ENCODE measurements at places on chromosomes 4 and X.

DNA sequence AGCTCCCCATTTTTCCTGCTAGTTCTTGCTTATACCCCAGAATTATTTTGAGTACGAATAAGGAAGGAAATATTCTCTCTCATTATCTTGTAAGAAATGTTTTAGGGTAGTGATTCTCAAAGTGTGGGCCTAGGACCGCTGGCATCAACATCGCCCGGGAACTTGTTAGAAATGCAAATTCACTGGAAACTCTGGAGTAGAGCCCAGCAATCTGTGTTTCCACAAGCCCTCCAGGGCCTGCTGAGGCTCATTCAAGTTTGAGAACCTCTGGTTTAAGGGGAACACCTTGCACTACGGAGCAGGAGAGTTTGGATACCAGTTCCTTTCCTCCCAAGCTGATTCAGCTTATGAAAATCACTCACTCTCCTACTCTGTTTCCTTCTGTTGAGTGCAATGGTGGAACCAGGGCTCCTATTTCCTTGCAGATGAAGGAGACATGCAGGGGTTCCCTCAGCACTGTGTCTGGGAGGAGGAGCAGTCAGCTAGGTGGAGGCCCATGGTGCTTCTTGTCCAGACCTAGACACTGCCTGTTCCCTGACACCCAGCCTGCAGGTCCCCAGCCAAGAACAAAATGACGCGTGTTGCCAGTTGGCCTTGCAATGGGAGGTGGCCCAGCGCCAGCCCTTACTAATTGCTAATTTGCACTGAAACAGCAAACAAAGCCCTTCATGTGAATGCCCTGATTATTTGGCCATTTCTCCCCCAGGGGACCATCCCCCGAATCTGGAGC is 68.5 kb downstream of the CYTL1 start:
- no peak for DNase-seq

DNA sequence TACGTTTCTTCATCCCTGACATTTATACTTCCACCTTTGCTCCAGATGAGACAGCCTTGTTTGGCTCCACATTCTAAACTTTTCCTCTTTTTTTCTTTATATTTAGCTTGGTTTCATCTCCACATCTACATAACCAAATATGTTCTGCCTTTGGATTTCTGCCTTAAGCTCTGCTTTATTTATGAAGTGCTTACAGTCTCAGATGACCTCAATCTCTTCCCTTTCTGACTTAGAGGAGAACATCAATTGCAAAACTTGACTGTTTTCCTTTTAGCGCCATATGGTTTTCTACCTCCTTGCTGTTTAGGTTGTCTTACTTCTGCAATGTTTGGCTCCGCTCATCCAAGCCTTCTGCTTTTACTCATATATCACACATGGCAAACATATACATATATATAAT is 7.5 kb downstream of the ASB5 start:
- no peak for DNase-seq

GRCh38 chr4:125319311-125319710 is 4.6 kb downstream of the FAT4 start:
- no peak for DNase-seq

- no peak for DNase-seq
Measured at GRCh38 chr4:86928400-86929255, 6.2 kb upstream of the AFF1 start.

DNA sequence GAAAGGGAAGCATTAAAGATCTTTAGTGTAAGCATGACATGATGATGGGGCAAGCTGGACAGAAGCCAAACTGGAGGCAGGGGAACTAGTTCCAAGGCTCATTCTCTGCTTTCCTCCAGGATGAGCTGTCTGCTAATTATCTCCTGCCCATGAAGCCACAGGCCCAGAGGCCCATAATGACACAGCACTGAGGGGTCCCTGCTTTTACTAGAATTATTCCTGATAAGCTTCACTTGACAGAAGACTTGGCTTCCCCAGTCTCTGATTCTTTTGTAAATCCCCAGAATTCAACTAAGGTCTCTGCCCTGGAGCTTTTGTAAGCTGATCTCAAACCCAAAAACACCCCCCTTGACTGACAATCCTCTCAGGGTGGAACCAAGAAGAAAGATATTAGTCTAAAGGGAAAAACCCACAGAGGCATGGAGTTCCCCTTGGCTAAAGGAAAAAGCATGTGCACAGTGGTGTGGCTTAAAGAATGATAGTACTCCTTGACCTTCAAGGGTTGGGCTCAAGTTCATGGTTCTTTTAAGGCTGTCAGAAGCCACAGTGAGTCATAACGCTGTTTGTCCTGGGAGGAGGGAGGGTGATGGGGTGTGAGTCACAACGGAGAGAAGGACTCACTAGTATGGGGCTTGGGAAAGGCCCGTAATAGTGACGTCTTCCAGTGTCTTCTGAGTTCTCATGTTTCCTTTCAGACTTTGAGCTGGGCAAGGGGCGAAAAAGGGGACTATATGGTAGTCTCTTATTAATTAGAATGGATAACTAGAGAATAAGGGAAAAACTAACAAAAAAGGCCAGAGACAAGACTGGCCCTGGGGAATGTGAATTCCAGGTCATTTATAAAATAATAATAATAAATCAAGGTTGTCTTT is 146.0 kb upstream of the CPEB2 start:
- DNase-seq = peak; percentile 10

GRCh38 chr4:15836362-15836761 is 58.2 kb downstream of the CD38 start:
- no peak for DNase-seq

- no peak for DNase-seq
Measured at GRCh38 chrX:39957816-39958566, 139.8 kb downstream of the BCOR start.

GRCh38 chr4:33543941-33544450 is 2700.3 kb downstream of the ARAP2 start:
- DNase-seq = no peak

GRCh38 chr4:55763996-55764395 is 55.6 kb upstream of the EXOC1L start:
- no peak for DNase-seq

- DNase-seq = no peak
Measured at GRCh38 chrX:24144528-24144927, 5.0 kb upstream of the ZFX start.

All from CD4-positive, alpha-beta T cell treated with Interleukin-15 for 4 hours (primary cell).